ENCODE measurements at places on chromosomes 13 and 19.

DNA sequence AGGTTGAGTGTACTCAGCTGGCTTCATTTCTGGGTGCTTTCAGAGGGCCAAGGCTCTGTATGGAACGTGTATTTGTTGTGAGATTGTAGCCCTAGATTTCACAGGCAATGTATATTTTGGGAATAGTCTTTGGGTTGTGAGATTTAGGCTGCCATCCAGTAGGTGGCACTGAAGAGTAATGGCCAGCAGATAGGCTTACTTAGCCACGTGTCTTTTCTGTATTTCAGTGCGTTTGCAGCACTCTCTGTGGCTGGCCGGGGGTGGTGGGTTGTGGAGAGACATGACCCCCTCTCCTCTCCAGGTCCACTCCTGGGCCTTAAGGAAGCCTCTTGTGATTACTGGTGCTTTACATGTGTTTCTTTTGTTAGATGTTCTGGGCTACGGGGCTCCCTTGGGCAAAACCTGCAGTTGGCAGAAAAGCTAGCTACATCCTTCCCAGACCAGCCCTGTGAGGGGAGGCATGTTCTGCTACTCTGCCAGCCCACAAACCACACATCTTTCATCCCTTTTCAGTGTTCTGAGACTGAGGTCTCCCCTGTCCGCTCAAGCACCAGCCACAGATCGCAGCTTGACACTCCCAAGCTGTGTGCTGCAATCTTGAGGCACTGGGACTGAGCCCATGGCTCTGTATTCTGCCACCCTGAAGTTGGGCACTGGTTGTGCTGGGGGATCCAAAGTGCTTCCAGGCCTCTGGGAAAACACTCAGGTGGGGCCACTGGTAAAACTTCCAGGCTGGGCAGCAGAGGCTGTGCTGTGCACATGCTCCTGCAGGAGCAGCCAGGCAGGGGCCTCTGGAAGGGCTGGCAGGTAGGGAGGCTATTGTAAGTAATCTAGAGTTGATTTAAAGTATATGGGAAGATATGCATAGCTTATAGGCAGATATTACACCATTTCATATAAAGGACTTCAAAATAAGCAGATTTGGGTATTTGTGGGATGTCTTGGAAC, 1096.8 kb upstream of the PCDH20 start:
- H3K36me3 ChIP-seq: no peaks in the 10 kb centered on the region
- H3K4me3 ChIP-seq: no peak overlapping the region
- H3K27me3 ChIP-seq: no peaks in the 10 kb centered on the region
- no peak for DNase-seq
- H3K4me1 ChIP-seq: peaks cover 2% of the 10 kb centered on the region
- H3K27ac ChIP-seq: no peak overlapping the region

- H3K27ac ChIP-seq: no peak overlapping the region
- peaks cover 2% of the 10 kb centered on the region for H3K36me3 ChIP-seq
- peaks cover 48% of the 10 kb centered on the region for H3K27me3 ChIP-seq
These were observed 33.5 kb upstream of the IRS2 start for GRCh38 chr13:109819874-109820273.

- peaks cover 42% of the 10 kb centered on the region for H3K27me3 ChIP-seq
- peaks cover 6% of the 10 kb centered on the region for H3K4me1 ChIP-seq
- DNase-seq: no peak
- peaks cover 4% of the 10 kb centered on the region for H3K36me3 ChIP-seq
- H3K27ac ChIP-seq: no peak within 1 kb of the TSS
These were observed at the start of gene TTC9B for GRCh38 chr19:40217934-40218890. TTC9B (minus strand) TSS chr19:40218384; CDS start chr19:40218381, 3 bp downstream.

- no peaks in the 10 kb centered on the region for H3K27me3 ChIP-seq
- DNase-seq: no peak
- H3K4me1 ChIP-seq: no peaks in the 10 kb centered on the region
- H3K27ac ChIP-seq: no peak overlapping the region
- no peak overlapping the region for H3K4me3 ChIP-seq
- no peaks in the 10 kb centered on the region for H3K36me3 ChIP-seq
These were observed 12.6 kb downstream of the PCDH17 start for GRCh38 chr13:57644106-57644505.

DNA sequence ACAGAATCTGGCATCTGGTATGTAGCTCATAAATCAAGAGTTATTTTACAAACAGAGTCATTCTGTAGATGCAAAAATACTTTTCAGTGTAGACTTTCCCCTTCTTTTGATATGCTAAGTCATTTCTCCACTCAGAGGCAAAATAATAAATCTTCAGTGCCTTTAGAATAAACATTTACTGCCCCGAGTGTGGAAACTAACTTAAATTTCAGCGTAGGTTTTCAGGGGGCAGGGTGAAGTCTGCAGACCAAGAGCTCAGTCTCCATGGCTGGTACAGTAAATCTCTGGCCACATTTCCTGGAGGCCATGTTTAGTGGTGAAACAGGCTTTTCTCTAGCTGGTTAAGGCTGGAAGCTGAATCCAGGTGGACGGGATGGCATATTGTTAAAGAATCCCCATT, 13.1 kb upstream of the ADPRHL1 start:
- H3K36me3 ChIP-seq: peaks cover 6% of the 10 kb centered on the region
- DNase-seq: no peak
- no peak overlapping the region for H3K27ac ChIP-seq
- no peak overlapping the region for H3K4me3 ChIP-seq

- H3K4me1 ChIP-seq: peaks cover 45% of the 10 kb centered on the region
- peaks cover 6% of the 10 kb centered on the region for H3K27me3 ChIP-seq
- H3K36me3 ChIP-seq: peaks cover 17% of the 10 kb centered on the region
- DNase-seq: no peak
These were observed 6.2 kb upstream of the PRKCG start for GRCh38 chr19:53875602-53876325.

DNA sequence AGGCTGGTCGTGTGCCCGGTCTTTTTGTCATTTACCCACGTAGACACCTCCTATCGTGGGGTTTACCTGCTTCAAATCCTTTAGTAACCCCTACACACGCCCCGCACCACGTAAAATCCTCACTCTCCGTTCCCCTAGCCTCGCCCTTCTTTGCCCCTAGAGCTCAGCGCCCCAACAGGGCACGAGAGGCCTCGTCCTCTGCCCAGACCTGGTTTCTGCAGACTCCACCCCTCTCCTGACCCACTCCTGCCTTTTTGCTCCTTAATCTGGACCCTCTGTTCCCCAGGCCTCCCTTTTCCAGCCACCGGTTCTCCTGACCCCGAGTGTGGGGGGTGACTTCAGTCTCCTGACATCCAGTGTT, 412 bp downstream of the ZNF528 start:
- H3K36me3 ChIP-seq: peaks cover 8% of the 10 kb centered on the region
- H3K27me3 ChIP-seq: no peaks in the 10 kb centered on the region

DNA sequence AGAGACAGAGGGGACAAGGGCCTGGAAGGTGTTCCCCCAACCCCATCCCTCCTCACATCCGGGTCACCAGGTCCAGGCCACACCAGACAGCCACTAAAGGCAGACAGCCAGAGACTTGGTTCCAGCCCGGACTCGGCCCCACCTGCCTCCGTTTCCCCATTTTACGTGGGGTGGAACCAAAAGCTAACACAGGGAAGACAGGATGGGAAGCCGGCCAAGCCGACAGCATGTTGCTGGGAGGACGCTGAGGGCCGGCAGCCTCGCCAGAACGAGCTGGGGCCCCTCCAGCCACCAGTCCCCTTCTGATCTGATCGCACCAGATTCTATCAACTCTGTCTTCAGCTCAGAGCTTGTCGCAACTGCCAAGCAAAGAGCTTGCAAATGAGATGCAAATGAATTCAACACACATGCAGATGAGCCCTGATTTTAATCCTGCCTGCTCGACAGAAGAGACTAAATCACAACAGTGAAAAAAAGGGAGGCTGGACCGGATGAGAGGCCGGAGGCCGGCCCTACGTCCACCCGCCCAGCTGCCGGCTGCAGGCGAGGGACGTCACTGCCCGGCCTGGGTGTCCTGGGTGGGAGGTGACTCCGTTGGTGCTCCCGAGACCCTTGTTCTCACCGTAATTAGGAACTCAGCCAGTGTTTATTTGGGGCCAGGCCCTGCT, 17.5 kb upstream of the SHC2 start:
- no peaks in the 10 kb centered on the region for H3K27me3 ChIP-seq
- peaks cover 2% of the 10 kb centered on the region for H3K4me1 ChIP-seq
- peaks cover 2% of the 10 kb centered on the region for H3K36me3 ChIP-seq
- no peak for DNase-seq
- H3K4me3 ChIP-seq: no peak overlapping the region
- H3K27ac ChIP-seq: no peak overlapping the region

DNA sequence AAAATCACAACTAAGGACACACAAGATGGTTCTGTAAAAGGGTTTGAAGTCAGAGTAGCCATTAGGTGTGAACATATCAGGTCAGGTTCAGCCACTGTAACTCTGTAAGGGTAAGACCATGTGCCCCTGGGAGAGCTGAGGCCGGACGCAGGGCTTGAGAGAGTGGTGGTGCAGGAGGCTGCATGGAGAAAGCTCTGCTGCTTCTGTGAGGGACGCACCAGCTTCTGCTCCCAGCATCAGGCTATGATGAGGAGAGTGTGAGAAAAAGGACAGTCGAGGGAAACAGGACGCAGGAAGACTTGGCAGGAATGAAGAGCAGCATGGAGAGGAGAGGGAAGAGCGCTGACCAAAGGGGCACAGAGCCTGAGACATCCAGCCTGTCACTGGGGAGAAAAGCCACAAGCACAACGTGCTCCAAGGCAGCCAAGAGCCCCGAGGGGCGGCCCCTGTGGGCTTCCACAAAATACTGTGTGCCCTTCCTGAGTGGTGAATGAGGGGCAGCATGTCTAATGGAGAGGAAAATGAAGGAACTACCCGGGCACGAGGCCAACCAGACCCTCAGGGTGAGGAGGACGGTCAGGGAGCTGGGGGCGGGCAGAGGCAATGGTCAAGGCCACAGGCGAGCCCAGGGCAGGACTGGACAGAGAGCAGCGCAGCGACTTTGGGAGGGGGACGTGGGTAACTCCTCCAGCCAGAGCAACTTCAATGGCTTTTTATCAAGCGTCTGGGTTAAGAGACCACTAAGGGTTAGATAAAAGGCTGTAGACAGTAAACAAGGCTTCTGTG, 107.7 kb downstream of the COL4A1 start:
- H3K4me1 ChIP-seq: peaks cover 2% of the 10 kb centered on the region
- H3K27ac ChIP-seq: no peak overlapping the region
- H3K36me3 ChIP-seq: no peaks in the 10 kb centered on the region
- no peak for DNase-seq
- H3K27me3 ChIP-seq: peaks cover 52% of the 10 kb centered on the region

DNA sequence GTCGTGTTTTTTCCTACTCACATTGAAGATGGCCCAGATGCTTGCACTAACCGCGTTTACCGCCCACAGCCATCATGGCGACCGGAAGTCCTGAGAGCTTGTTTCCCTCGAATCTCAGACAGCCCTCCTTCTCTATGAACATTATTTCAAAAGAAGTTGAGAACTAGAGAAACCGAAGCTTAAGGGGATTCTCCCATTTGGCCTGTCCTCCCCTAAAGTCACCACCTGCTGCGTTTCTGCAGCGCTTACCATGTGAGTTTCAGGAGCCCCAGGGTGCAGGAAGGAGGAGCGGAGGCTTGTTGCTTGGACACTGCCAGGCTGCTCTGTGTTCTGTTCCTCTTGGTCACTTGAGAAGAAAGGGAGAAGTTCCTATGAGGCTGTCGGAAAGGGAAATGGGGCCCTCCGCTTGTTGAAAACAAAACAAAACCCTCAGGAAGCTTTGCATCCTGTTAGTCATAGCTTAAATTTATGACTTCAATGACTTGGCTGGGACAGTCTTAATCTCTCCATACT, 6.2 kb downstream of the CARD8 start:
- no peaks in the 10 kb centered on the region for H3K27me3 ChIP-seq
- peak overlapping the region; percentile 96 for H3K27ac ChIP-seq
- H3K36me3 ChIP-seq: peaks cover 2% of the 10 kb centered on the region
- H3K4me1 ChIP-seq: peaks cover 58% of the 10 kb centered on the region
- peak overlapping the region; percentile 93 for H3K4me3 ChIP-seq

DNA sequence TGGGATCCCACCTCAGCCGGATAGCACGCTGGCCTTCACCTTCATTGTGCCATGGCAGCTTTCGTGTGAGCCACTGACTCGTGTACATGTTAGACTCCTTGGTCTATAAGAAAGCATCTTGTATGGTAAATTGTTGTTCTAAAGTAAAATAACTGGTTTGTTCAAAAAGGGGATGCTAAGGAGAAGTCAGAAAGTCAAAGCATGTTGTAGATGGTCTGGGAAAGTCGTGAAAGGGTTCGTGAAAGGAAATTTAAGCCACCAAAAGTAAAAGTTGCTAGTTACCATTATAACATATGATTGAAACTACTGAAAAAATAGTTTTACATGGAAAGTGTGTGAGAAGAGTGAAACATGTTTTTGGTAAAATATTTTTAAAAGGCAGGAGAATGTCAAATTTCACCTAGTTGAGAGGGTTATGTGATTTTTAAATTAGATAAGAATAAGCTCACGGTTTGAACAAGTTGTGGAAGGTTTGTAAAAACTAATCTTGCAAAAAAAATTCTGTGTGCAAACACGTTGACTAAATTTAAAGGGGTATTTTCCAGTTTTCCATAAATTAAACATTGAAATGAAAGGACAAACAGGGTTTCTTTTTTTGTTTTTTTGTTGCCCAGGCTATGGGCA, 23.4 kb downstream of the DPRX start:
- no peaks in the 10 kb centered on the region for H3K27me3 ChIP-seq
- no peak for DNase-seq
- H3K27ac ChIP-seq: no peak overlapping the region
- no peak overlapping the region for H3K4me3 ChIP-seq
- peaks cover 2% of the 10 kb centered on the region for H3K36me3 ChIP-seq

DNA sequence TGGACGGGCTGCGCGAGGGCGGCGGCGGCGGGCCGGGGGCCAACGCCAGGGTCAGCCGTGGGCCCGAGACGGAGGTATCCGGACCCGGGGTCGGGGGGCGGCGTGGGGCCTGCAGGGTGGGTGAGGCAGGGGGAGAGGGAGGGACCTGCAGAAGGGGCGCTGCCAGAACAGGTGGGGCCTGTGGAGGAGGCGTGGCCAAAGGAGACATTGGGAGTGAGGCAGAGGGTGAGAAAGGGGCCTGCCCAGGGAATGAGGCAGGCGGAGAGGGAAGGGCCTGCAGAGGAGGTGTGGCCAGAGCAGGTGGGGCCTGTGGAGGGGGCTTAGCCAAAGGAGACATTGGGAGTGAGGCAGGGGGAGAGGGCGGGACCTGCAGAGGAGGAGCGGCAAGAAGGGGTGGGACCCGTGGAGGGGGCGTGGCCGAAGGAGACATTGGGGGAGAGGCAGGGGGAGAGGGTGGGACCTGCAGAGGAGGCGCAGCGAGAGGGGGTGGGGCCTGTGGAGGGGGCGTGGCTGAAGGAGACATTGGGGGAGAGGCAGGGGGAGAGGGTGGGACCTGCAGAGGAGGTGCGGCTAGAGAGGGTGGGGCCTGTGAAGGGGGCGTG, 4.2 kb downstream of the PRR36 start:
- peak overlapping the region; percentile 73 for H3K4me3 ChIP-seq
- peak; percentile 43 for DNase-seq
- peaks cover 22% of the 10 kb centered on the region for H3K27me3 ChIP-seq
- no peaks in the 10 kb centered on the region for H3K36me3 ChIP-seq

GRCh38 chr19:50465986-50466705, 10.2 kb upstream of the EMC10 start:
- peaks cover 31% of the 10 kb centered on the region for H3K27me3 ChIP-seq
- H3K4me1 ChIP-seq: peaks cover 2% of the 10 kb centered on the region
- DNase-seq: no peak

- DNase-seq: no peak
- no peaks in the 10 kb centered on the region for H3K36me3 ChIP-seq
- peak overlapping the region; percentile 80 for H3K27ac ChIP-seq
These were observed 703 bp downstream of the NEK3 start for GRCh38 chr13:52158629-52159158.
